ENCODE measurements at places on chromosomes 12 and 14.

GRCh38 chr12:98644433-98644711, 216 bp downstream of the IKBIP start:
- no peak for DNase-seq

GRCh38 chr12:77060883-77061240, 4.5 kb downstream of the E2F7 start:
- DNase-seq = no peak

- DNase-seq = no peak
Measured at GRCh38 chr12:3945671-3946070, 72.5 kb upstream of the PARP11 start.

- DNase-seq = peak; percentile 79
Measured at GRCh38 chr14:89000007-89000942, 175.8 kb downstream of the TTC8 start.

DNA sequence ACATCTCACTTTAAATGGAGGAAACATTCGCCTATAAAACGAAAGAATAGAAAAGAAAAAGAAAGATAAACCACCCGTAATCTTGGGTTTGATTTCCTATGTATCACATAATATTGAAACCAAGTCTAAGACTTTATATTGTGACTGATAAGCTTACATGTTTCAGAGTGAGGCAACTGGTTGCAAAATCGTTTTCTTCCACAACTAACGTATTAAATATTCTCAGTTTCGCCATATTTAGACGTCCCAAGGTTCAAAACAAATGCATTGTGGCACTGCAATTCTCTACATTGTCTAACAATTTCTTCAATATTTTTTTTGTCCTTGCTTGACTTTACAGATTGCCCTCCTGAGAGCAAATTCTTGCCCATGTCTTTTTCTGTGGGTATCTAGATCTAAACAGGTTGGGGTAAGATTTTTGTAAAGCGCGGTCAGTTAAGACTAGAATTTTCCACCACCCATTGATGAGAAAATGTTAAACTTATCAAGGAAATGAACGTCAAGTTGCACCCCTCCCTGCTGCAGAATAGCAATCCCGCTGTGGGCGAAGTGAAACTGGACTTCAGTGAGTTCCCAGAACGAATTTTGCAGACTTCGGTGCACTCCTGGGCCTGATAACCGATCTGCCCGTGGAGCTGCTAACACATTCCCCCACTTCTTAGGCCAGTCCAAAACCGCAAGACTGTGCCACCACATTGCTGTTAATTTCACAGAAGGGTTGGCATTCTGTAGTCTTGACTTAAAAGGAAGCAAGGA, 2.7 kb downstream of the TBX3 start:
- DNase-seq = no peak

DNA sequence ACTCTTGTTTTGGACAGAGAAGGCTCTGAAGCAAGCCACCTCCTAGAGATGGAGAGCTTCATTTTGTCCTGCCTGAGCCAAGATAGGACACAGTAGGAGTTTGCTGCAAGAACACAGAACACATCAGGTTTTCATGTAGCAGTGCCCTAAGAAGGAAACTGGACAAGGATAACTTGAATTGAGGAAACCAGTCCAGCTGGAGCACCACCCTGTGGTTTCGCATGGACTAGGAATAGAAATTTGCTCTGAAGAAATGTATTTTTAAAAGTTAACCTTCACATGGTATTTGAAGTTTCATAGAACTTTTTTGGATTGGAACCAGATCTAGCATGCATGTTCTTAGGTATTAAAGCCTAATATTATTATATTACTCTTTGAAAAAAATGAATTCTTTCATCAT, 68.8 kb downstream of the RERG start:
- no peak for DNase-seq

Data from HS-5 (cell line).